ENCODE measurements at places on chromosomes 2 and 18.

DNA sequence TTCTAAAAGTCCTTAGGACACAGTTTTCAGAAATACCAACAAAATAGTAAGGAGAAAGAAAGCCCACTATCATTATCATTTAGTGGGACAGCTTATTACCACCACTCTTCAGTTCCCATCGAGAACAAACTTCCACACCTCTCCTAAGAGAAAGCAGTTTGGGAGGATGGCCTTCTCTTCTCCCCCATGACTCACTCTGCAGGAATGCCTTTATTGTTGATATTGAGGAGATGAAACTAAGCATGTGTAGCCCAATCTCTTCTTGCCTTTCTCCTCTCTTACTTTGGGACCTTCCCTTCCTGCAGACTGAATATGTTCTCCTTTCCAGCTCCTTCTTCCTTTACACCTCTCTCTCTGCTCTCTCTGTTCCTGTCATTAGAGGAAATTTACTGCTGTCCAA is 30.0 kb upstream of the ERMN start:
- DNase-seq = no peak

DNA sequence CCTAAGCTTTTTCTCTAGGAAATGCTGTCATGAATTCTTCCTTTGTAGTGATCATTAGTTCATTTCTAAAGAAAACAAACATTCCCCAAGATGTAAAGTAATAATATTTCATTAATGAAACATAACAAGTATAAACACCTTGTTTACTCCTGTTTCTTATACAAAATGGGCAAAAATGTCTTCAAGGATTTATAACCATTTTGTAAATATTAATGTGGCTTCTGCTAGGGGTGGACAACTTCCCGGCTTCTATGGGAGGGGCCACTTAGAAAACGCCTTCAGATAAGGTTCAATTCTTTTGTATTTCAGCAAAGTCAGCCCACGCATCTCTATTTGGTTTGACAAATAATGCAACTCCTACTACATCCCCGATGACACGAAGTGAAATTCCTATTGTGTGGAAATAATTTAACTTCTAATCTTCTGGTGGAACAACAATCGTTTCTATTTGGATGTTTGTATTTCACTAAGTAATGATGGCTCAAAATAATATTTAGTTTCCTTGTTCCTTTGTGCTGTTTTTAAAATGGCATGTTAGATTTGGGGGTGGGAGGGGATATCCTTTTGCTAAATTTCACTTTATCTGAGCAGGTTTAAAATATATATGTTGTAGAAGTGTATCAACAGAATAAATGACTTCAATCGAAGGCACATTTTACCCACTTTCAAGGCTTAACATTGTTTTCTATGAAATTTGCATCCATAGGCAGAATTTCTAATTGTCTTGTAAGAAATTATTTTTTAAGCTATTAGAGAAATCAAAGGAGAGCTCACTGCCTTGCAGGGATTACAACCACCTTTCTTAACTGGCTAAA is 14.7 kb upstream of the HOXD1 start:
- DNase-seq = no peak

DNA sequence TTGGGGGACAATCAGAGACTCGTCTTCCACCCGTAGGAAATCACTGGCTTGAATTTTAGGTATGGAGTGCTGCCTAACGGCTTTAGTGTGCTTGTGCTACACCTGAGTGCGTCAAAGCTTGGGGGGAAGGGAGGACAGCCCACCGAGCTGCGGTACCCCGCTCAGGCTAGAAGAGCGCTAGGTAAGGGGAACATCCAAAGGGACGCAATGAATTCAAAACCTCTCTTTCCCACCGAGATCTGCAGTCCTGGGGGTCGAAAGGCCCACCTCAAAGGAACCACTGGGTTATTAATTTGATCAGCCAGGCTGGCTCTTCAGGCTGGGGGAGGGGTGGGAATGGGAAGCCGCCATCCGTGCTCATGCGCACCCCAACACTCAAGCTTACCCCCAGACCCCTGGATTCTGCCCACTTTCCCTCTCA is 2.7 kb downstream of the EPHA4 start:
- no peak for DNase-seq

DNA sequence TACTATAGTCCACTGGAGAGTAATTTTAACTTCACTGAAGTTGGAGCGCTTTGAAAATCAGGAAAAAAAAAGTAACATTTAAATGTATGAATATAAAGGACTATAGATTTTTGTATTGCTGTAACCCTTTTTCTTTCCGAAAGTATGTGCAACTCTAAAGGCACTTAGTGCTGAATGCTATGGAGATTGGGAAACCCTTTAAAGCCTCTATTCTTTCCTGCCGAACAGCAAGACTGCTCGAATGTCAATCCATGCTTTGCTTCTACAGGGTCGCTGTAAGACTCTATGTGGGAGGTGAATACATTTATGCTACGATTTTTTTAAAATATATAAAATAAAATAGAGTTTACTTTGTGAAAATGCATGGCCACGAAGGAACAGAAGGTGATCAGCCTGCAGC is 825 bp downstream of the GRB14 start:
- no peak for DNase-seq

DNA sequence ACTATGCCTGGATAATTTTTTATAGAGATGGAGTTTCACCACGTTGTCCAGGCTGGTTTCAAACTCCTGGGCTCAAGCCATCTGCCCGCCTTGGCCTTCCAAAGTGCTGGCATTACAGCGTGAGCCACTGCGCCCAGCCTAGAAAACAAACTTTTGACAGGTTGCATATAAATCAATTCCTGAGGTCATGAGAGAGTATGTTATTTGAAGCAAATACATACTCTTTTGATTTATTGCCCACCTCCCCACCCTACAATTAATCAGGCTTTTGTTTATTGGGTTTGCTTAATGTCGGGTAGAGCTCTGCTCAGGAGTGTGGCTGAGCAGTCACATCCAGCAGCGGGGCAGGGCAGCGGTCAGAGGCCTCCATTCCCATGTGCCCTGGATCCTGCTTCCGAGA is 37.9 kb upstream of the ASB1 start:
- no peak for DNase-seq

Measured in CD4-positive, alpha-beta T cell treated with Interleukin-10 for 1 hour (primary cell).